Transverse colon (tissue), 4 donors: ENCODE measurements at places on chromosomes 6 and 20. TPM values are rescaled to one million over a fixed set of nuclear protein-coding genes. Genes with fewer than 3 reads are reported as not detected.

DNA sequence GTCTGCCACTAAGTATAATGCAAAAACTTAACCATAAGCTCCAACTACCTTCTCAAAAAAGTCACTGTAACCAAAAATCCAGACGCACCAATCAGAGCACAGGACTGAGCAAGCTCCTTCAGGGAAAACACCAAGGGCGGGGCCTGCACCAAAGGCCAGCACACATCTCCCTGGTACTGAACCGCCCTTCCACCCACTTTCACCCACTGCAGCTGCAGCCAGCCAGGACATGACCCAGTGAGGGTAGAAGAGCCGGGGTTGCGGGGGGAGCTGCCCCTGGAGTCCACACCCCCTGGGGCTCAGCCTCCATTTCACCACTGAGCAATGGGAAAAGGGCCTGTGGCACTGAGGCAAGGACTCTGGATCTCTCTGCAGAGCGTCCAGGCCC, 54.3 kb downstream of the TAF4 start:
- DNase-seq = no peak

HFE gene
- total RNA-seq = 6.7 TPM

LY6G6C gene
- not detected for total RNA-seq

CD93 gene
- 6.3 TPM for total RNA-seq

DNA sequence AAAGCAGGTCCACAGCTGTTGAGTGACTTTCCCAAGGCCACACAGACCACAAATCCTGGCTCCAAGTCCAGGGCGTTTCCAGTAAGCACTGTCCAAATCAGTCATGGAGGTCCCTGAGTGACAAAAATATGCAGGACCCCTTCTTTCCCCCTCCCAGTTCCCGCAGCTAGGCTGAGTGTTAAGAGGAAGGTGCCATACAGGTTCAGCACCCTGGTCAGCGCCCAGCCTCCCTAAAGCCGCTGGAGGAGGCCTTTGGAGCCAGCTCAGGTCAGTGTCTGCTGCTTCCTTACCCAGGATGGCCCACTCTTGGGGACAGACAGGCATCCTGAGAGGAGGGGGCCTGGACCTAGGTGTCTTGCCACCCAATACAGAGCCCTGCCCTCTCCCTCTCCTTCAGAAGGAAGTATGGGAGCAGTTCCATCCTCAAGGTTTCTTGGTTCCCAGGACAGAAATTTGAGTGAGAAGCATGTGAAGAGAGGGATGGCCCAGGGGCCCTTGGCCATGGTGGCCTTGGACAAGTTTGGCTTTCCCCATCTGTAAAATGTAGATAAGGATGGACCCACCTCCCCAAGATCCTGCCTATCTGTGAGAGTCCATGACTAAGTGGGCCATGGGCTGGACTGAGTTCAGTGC, 13.2 kb downstream of the TMEM74B start:
- DNase-seq = no peak

ZC2HC1B gene
- not detected for total RNA-seq

GRCh38 chr20:33681728-33682353, 4.3 kb downstream of the E2F1 start:
- no peak for DNase-seq

DNA sequence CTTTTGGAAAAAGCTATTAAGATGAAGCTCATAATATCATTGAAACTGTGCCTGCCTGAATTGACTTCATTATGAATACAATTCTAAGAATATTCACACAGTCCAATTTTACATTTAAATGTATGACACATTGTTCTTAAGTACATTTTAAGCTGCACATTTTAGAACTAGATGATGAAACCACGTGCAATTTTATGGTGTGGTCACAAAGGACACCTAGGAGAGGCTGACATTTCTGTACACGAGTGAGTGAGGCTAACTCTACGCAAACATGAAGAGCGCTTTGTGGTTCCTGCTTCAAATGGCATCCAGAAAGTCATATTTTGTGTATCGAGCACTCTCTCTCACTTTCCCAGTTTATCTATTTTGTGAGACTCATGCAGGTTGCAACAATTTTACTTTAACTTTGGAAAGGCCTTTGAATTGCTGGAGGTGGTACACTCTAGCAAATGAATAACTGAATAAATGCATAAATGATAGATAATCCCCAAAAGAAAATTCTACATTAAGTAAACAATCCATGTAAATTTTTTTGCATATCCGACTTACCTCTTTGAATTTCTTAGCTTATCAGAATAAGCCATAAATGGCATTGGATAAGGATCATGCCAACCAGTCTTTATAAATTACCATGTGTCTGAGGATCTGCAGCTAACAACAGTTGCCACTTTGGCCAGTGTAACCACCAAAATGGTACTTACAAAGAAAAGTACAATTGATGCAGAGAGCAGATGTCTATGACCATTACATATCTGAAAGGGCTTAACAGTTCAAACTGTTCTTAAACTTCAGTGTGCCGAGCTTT, 97.3 kb downstream of the NRSN1 start:
- DNase-seq = no peak

- no peak for DNase-seq
Observed at GRCh38 chr20:46802722-46803121, 91.9 kb upstream of the EYA2 start.

DNA sequence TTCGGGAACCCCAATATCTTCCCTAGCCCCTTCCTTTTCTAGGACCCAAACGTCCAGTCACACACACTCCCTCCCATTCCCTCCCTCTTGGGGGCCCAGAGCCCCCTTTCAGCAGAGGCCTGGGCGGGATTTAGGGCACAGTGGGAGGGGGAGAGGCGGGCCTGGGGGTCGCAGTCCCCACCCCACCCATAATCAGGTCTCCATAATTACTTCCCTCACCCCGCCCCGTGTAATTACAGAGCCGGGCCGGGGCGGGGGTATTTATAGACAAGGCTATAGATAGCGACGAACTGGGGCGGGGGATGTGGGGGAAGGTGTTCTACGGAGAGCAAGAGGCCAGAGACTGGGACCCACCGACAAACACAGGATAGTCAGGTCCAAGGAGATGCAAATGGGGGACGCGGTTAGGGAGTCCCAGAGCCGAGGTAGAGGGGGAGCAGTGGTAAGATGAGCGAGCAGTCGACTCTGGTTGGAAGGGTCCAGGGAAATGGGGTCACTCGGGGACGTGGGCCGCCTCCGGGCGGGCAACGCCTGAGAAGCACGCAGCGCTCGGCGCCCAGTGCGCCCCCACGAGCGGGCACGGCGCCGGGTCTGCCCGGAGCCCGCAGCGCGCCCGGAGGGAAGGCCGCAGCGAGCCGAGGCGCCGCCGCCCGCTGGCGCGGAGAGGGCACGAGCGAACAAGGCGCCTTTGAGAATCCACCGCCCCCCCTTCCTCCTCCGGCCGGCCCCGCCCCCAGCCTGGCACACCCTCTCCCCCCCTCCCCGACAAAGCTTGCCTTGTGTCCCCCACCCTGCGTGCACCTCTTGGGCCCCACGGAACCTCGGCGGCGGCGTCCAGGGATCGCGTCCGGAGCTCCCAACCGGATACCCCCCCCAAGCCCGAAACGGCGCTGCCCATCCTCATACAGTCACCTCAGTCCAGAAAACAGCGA, 670 bp upstream of the COL11A2 start:
- peak; percentile 32 for DNase-seq

C6orf47 gene
- total RNA-seq = 18.7 TPM

DCDC2 gene
- 1.2 TPM for total RNA-seq

DNA sequence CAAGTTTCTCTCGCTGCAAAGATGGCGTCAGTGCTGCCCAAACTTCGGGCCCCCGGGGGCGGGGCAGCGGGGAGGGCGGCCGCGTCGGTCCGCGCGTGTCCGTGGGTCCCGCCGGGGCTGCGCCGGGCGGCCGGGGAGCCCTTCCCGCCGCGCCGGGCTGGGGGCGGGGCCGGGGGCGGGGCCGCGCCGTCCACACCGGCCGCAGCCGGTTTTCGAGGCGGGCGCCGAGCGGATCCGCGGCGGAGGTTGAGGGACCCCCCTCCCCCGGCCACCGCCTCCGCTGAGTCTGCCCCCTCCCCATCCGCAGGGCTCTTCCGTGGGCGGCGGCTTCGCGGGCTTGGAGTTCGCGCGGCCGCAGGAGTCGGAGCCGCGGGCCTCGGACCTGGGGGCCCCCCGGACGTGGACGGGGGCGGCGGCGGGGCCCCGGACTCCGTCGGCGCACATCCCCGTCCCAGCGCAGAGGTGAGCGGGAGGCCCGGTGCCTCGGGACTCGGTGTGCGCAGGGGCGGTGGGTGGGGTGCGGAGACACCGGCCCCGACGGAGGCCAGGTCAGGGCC, 572 bp downstream of the SLC2A4RG start:
- DNase-seq = peak; percentile 52

DNA sequence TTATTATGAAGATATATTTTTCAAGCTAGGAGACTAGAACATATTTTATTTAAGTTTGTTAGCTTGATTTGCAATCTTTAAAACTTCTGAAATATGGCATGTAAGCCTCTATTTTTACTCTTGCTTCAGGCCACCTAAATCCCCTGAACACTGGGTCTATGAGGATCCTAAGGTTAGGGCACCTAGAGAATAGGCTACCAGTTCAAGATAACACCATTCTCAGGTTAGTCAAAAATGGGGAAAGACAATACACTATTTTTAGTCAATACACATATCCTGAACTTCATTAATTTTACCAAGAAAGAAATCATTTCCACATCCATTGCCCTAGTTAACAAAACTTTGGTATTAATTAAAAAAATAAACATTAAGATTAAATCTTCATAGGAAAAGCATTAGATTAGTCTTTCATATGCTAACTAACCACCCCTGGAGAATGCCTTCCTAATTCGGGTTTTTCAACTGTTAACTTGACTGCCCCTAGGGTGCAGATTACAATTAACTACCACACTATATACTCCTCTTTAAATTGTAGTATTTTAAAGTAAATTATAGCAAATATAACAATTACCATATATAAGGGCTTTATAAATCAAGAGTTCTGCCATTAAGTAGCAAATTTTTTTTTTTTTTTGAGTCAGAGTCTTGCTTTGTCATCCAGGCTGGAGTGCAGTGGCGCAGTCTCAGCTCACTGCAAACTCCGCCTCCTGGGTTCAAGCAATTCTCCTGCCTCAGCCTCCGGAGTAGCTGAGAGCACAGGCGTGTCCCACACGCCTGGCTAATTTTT, 6.7 kb upstream of the HSF2 start:
- no peak for DNase-seq

CALHM4 gene
- not detected for total RNA-seq

- no peak for DNase-seq
Observed at GRCh38 chr20:51511861-51512619, 30.5 kb downstream of the NFATC2 start.

GRCh38 chr6:68086199-68086598, 548.9 kb upstream of the ADGRB3 start:
- no peak for DNase-seq

DNA sequence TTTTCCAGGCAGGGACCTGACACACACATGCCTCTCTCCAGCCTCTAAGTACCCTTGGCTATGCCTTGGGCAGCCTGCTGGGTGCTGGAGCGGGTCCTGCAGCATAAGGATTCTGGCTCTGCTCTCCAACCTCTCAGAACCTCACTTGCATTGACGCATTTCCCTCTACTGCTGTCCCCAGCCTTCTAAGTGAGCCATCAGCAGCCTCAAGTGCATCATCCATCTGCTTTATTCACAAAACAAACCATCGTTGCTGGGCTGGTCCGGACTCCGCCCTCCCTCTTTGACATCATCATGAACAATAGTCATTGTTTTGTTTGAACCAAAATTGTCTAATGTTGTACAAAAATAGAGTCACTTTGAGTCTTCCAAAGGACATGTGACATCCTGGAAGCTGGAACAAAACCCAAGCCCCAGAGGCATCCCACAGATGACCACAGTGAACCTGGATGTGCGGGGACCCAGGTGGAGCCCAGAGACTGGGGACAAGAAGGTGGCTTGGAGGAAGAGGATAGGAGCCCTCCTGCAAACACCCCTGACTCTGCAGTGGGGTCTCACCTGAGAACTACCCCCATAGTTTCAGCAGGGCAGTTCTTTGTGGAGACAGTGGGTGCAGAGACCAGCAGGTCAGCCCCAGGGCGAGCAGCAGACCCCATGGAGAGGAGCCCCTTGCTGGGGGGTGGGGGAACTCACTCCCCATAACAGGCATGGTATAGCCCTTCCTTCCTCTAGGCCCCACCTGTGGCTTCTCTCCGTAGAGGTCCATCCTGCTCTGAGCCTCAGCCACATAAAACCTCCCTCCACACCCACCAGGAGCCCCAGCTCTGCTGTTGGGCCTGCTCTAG, 230.1 kb downstream of the SYNDIG1 start:
- DNase-seq = no peak

MYMX gene
- total RNA-seq = not detected

- DNase-seq = no peak
Observed at GRCh38 chr20:24986436-24987015, 6.0 kb downstream of the APMAP start.

- no peak for DNase-seq
Observed at GRCh38 chr6:166057431-166057830, 110.2 kb downstream of the TBXT start.

DNA sequence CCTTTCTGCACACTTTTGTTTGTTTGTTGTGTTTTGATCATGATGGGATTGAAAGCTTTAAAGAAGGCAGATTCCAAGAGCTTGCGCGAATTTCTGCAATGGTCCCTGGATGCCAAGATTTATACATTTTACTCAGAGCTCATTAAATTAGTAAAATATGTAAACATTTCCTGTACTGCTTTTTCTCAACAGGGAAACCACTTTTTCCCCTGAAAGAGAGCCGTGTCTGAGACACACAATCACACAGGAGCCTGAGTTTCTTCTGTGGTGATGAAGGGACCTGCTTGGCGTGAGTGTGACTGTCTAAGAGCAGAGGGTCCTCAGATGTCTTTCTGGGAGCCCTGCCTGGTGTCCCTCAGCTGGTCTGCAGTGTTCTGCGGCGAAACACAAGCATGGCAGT, 12.1 kb upstream of the TAGAP start:
- no peak for DNase-seq

DNA sequence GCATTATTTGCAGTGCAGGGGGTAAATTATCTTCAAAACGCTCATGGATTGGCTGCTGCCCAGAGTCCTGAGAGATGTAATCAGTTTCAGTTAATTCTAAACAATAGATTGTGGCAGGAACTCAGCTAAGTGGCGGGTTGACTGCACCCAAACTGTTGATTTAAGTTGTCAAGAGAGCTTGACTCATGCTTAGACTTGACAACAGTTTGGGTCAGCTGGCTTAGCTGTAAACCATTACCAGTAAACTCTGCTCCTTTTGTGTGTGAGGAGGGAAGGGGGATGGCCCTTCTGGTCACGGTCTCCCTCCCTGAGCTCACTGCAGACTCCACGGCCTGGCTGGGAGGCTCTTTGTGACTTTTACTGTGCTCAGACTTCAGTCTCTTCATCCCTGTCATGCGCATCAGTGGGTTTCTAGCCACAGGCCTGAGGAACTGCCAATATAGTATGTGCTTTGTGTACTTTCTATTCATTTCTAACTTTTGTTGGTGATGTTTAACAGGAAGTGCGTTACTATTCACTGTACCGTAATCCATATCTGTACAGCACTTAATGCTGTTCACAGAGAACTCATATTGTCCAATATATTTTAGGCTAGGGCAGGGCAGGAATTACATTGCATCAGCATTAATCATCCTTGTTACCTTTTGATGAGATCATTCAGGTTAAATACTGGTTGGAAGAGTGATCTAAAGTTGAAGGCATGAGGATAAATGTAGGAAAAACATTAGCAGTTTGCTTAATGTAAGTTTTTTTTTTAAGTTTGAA, 488.3 kb downstream of the CDKAL1 start:
- no peak for DNase-seq
